ENCODE measurements at places on chromosomes 16 and 17. TPM values are rescaled to one million over a fixed set of nuclear protein-coding genes. Genes with fewer than 3 reads are reported as not detected.

GRCh38 chr17:43434902-43435319 is 36.1 kb downstream of the ARL4D start:
- DNase-seq: no peak

The PRSS8 gene
- not detected for total RNA-seq

DNA sequence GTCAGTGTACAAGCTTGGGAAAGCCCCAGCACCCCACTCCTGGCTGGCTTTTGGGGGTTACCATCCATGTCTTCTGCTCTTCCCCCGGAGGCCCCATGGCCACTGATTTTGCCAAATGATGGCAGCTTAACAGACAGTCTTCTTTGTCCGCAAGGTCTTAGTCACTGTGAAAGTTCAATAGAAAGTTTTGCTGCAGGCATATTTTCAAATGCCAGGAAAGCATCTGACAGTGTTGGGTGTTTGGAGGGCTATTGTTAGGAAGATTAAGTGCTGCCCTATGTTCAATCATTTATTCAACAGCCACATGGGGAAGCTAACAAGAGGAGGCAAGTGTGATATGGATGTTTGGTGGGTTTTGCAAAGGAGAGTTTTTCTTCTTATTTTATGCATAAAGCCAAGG is 122.4 kb downstream of the TOX3 start:
- DNase-seq: no peak

- DNase-seq: no peak
Measured at GRCh38 chr16:30004424-30004776, 6.4 kb downstream of the DOC2A start.

DNA sequence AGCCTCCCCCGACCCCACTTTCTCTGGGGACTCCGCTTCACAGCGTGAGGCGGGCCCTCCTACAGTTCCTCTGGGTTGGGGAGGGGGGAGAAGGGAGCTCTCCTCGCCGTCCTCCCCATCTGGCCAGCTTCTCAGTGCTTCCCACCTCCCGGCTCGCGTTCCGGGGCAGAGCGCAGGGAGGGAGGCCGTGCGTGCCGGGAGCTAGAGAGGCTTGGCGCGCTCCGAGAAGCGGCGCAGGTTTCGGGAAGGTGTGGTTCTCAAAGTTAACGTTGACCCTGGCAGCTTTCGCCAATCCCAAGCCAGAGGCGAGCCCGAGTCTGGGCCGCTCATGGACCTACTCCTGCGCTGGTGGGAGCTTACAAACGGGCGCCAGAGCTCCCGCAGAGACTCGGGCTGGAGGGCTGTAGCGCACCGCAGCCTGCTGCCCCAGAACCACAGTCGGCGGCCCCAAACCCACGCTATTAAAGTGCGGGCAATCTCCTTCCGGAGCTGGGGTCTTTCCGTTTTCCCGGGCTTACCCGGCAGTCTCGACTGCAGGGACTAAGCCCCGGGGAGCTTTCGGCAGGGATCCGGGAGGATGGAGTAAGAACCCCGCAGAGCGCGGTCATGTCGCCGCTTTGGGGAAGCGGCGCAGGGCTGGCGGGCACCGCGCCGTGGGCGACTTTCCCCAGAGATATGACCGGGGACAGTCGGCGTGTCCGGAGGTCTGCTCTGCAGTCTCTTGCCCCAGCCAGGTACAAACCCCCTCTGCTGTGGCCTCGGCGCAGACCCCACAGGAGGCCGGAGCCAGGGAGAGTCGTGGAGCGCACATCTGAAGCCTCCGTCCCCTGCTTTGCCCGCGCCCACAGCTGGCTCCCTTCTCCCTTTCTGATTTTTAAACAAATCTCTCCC is 787 bp downstream of the CDH11 start:
- DNase-seq: no peak

GRCh38 chr16:80569440-80570105 is 28.8 kb downstream of the DYNLRB2 start:
- no peak for DNase-seq

DNA sequence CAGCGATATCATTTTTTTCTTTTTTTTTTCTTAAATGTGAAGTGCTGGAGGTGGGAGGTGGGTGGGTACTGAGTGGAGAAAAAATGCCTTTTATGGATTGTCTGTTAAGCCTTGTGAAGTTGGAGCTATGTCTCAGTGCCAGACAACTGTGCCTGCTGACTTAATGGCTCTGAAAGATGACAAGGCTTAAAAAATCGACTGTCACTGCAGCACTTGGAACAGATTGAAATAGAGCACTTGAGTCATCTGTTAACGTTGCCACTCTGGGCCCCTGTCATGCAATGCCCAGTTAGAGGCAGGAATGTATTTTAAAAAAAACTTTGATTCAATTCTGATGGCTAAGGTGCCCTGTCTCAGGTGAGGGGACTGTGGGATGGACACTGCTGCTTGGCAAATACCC is 108.2 kb upstream of the HS3ST2 start:
- DNase-seq: no peak

DNA sequence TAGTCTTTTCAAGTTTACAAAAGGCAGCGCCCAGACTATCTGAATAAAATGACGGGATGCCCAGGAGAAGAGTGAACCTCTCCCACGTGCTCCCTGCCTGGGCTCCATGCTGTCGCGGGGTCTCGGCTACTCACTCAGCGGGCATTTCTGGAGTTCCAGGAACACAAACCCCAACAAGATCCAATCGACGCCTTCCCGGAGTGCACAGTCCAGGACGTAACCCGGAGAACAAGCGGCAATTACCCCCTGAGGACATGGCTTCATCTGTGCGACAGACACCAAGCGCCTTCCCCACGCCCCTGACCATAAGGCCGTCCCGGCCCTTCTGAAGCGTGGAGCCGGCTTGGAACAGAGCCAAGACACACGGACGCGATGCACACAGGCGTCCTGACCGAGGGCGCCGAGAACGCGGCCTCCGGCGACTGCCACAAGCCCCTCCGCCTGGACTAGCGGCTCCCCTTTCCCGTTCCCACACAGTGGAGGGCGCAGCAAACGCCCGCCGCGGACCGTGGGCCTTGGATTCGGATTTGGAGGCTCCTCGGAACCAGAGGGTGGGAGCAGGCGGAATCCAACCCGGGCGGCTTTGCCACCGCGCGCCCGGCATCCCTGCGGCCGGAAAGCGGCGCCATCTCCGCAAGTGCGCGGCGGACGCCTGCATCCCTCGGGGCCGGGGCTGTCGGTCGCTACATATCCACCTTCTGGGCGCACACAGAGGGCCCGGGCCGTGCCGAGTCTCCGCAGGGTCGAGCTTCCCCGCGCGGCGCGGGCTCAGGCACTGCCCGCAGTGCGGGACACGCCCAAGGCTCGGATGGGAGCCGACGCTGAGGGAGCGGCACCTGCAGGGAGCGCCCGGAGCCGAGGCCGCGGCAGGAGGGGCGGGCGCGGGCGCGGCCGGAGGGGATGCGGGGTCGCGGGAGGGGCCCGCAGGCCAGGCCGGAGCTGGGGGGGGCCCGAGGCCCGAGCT is 725 bp downstream of the ABCA3 start:
- DNase-seq: peak; percentile 55

- no peak for DNase-seq
Measured at GRCh38 chr17:73118139-73118538, 25.7 kb upstream of the SLC39A11 start.

GRCh38 chr16:9713907-9714306 is 468.3 kb downstream of the GRIN2A start:
- no peak for DNase-seq

DNA sequence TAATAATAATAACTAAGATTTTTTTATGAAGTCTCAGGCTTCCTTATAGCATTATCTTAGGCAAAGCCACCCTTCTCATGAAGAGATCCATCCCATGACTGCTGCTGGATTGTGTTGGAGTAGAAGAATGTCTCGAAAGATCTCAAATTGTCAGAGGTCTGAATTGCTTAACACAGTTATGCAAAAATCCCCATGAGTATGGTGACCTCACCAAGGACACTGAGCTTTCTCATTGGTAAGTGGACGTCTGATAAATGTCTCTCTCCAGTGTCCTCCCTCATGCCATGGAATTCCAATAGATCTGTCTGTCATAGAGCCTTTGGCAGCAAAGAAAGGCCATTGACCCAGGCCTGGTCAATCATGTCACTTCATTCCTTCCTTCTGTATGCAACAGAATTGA is 264.5 kb downstream of the CDH11 start:
- no peak for DNase-seq

The KRTAP4-1 gene
- not detected for total RNA-seq

- no peak for DNase-seq
Measured at GRCh38 chr17:63837962-63838600, 4.4 kb downstream of the SMARCD2 start.

DNA sequence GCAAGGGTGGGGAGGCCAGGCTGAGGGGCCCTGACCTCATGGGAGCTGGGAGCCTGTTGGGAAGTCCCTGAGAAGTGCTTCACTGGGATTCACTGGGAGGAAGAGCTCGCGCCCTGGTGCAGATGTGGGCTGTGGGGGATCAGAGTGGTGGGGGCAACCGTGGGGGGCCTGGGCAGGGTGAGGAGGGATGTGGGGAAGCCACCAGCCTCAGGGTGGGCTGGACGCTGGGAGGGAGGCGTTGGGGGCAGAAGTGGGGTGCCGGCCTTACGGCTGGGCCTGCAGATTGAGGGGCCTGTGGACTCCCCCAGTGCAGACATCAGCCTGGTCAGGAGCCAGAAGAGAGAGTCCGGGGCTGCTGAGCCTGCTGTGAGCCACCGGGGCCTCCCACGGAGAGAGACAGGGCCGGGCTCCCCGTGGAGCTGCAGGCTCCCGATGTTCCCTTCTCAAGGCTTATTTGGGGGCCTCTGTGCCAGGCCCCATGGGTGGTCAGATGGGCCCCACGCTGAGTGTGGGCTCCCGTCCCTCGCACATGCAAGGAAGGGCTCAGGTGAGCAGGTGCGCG is 7.8 kb downstream of the DPEP1 start:
- no peak for DNase-seq

GRCh38 chr17:42975265-42975664 is 4.6 kb downstream of the PTGES3L start:
- DNase-seq: no peak

The WIPF2 gene
- 28.4 TPM for total RNA-seq

- DNase-seq: no peak
Measured at GRCh38 chr16:53773150-53773846, 69.3 kb downstream of the FTO start.

DNA sequence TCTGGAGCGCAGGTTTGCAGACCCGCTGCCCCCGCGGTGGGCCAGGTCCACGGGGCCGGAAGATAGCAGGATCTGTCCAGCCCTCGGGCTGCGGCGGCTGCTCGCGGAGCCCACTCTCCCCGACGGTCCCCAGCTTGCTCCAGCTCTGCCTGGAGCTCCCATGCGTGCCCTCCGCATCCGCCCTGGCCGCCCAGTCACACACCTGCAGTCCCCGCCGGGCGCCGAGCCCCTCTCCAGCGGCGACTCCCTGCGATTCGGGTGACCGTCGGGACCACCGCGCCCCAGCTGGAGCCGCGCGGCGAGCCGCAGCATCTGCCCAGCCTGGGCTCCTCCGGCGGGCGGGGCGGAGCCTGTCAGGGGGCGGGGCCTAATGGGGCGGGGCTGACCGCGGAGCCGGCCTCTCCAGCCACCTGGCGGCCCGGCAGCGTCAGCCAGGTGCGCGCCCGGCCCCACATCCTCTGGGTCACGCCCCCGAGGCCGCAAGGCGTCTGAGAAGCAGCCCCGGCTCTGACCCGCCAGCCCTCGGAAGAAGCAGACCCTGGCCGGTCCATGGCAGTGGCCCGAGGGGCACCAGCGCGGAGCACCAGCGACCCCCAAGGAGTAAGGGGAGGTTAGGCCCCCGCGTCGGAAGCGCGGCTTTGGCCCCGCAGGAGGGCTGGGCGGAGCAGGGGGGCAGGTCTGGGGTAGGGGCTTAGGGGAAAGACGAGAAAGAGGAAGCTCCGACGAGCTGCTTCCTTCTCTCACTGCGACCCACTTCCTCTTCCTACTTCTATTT is at the start of gene PIK3R5:
PIK3R5 (minus strand) TSS at position 314 of the 775 bp plus-strand sequence. CDS start 54,213 bp downstream, outside the sequence.
- DNase-seq: peak; percentile 88

DNA sequence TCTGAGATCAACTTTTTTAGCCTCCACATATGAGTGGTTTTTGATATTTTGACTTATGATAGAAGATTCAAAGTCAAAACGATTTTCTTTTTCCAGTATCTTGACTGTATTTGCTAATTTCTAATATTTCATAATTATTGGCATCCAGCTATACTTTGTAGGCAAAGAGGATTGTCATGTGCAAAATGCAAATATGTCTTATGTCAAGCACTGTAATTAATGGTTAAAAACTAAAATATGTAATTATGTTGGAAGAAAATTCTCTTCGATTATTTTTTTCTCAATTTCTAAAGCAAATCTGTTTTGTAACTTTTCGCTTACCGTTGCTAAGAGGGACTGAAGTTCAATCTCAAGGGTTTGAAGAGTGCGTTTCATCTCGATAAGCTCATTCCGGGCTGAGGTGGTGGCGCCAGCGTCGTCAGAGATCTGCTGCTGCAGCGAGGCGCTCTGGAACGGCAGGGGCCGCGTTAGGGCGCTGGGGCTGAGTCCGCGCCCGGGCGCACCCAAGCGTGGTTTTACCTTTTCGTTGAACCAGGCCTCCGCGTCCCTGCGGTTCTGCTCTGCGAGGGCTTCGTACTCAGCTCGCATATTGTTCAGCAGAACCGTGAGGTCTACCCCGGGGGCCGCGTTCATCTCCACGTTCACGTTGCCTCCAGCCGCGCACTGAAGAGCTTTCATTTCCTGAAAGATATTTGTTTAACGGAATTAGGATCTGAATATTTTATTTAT is 3.0 kb downstream of the KRT27 start:
- no peak for DNase-seq

DNA sequence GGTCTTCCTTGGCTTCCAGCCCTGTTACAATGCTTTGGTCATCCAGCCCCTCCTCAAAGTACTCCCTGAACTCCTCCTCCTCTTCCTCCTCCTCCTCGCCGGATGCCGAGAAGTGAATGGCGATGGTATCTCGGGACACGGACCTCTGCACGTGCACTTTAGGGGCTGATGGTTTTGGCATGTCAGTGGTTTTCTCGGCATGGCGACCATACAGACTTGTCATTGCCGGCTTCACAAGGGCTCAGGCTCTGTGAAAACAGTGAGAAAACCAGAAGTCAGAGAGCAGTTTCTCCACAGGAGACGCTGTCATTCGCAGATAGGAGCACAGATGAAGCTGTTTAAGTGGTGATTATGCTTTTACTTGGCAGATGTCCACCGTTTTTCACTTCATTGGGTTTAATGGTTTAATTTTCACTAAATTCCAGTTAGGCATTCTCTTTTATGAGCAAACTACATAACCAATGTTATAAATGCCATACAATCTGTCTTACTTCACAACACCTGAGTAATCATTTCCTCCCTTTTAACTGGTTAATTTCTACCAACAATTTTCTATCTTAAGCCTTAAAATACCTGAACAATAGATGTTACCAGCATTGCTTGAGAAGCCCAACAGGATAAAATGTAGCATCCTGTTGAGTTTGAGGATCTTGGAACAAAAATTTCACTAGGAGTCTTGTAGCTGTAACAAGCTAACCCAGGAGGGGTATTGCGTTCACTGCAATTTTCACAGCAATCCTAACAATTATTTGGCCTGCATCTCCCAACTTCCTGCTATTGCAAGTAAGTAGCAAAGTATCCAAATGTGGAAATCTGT is 48.9 kb downstream of the TEX2 start:
- no peak for DNase-seq

GRCh38 chr17:61389670-61390478 is 9.8 kb upstream of the TBX2 start:
- no peak for DNase-seq

The TPSD1 gene
- total RNA-seq: not detected

Measured in activated B cell treated with CpG ODN at 0.5 μM for 24 hours (primary cell).